CD8-positive, alpha-beta T cell (primary cell): ENCODE measurements at places on chromosomes 13 and 19. TPM values are rescaled to one million over a fixed set of nuclear protein-coding genes. Genes with fewer than 3 reads are reported as not detected.

The TEX26 gene
- not detected for total RNA-seq

The LIM2 gene
- not detected for total RNA-seq

The PSG11 gene
- not detected for total RNA-seq

The ZNF560 gene
- total RNA-seq, result not detected

The POU2F2 gene
- total RNA-seq, result 14.6 TPM
